ENCODE measurements at places on chromosomes 4 and X.

DNA sequence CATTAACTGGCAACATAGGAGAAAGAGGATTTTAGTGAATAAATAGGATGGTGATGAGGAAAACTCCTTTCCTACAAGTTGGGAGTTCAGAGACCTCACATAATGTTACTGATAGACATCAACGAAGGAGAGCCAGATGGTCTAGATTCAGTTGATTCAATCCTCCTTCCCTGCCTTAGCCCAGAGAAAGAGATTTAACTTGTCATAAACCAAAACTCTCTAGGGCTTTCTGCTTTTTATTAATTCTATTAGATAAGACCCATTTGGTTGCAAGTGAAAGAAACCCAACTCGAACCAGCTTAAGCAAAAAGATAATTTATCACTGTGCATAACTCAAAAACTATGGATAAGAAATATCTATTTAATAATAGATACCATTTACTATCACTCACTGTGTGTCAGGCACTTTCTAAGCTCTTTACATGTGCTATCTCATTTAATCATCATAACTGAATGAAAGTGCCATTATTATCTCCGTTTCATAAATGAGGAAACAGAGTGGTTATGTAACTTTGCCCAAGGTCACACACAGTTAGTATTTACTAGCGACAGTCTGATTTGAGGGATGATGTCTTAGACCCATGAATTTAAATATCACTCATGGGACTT is 4.3 kb upstream of the UNC5C start:
- no peak for DNase-seq

DNA sequence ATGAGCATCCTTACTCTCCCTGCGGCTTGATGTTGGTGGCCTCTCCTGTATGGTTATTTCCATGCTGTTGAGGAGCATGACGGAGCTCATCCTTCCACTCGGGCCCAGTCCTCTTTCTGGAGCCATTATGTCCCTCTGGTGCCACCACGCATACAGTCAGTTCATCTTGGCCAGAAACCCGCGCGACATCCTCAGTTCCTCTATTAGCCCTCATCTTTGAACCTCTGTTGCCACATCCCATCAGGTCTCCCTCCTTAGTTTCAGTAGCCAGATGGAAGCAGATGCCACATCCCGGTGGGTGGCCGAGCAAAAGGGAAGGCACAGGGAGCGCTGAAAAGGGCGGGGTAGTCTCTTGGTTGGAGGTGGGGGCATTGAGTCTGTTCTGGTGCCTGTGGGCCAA is 4.6 kb downstream of the LOC101059915 start:
- no peak for DNase-seq

- DNase-seq, result no peak
Observed at GRCh38 chr4:3062471-3062870, 11.9 kb downstream of the HTT-AS start.

DNA sequence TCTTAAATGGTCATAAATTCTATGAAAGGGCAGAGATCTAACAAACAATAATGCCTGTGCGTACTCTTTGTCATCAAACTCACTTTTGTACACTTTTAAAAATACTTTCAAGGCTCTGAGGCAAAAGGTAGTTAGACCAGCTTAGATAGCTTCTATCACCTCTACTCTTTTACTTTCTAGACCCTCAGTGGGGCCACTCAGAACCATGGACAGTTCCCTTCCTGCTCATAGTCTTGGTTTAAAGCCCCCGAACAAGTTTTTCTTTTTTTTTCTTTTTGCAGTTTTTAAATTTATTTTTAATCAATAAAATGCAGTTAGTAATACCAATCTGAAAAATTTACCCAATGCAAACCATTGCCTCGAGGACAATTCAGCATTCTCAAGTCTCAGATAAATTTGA is 460.5 kb upstream of the CNKSR2 start:
- DNase-seq, result no peak

DNA sequence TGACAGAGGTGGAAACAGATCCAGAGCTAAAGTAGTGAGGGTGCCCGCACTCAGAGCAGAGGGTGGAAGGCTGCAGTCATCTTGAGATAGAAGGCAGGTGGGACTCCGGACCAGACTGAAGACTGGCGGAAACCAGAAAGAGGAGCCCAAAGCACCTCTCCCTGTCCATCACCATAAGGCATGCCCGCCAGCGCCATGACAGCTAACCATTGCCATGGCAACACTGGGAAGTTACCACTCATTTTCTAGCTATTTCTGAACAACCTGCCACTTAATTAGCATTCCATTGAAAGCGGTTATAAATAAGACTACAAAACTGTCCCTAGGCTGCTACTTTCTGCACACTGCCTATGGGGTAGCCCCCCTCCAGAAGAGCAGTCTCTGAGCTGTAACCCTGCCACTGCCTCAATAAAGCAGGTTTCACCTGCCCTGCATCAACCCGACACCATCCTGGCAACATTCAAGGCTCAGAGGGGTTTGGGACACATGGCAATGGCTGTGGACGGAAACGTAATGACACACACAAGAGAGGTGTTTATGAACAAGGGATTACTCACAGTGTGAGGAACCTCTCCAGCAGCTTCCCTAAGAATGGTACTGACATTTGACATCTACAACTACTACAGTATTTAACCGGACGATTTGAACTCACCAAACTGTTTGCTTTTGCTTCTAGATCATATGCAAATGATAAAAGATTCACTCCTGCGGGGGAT is 27.8 kb upstream of the FGFBP2 start:
- no peak for DNase-seq

DNA sequence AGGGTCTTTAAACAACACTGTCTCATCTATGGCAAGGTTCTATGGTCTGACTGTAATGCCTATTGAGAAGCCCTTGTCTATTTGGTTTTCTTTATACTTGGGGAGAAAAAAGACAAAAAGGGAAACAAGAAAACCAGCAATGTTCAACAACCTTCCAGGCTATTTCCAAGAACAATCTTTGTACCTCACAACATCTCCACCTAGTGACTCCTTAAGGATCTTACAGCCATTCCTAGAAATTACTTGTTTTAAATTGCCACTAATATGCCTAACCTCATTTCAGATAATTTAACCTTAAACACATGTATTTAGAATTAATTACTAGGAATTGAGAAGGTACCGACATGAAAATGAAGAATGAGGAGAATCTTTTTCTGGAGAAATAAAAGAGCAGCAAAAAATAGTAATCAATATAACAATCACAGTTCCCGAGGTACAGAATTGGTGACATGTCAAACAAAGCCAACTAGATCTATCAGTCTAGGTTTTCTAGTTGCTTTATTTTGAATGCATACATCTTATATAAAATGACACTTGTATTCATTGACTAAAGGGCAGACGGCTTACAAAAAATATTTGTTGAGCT is 1.6 kb upstream of the RBM46 start:
- peak; percentile 62 for DNase-seq

GRCh38 chr4:89657931-89658700 is 178.8 kb downstream of the SNCA start:
- peak; percentile 83 for DNase-seq

GRCh38 chr4:121156822-121157769 is 7.0 kb downstream of the TNIP3 start:
- DNase-seq, result peak; percentile 53

- no peak for DNase-seq
Observed at GRCh38 chrX:119758731-119759247, 401 bp downstream of the SOWAHD start.
